Stimulated activated naive CD8-positive, alpha-beta T cell treated with anti-CD3 and anti-CD28 coated beads, Interleukin-15, amount 100 ng/mL, for 72 hours (primary cell): ENCODE measurements at places on chromosomes 6 and 20.

DNA sequence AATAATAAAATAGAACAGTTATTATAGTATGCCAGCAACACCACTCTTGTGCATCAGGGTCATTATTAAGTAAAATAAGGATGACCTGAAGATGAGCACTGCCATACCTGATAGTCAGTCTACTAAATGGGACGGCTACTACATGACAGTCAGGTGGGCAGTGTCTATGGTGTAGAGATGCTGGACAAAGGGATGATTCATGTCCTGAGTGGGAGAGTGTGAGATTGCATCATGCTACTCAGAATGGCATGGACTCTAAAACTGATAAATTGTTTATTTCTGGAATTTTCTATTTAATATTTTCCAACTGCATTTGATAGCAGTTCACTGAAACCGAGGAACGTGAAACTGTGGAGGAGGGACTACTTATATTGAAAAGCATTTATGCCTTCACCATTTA, 38.8 kb downstream of the SNX9 start:
- no peak for DNase-seq

GRCh38 chr20:58598211-58599015, 52.7 kb upstream of the STX16 start:
- no peak for DNase-seq

- DNase-seq, result no peak
Measured at GRCh38 chr6:16836144-16836981, 75.1 kb upstream of the ATXN1 start.

GRCh38 chr6:146990284-146990683, 213.9 kb upstream of the STXBP5 start:
- no peak for DNase-seq

DNA sequence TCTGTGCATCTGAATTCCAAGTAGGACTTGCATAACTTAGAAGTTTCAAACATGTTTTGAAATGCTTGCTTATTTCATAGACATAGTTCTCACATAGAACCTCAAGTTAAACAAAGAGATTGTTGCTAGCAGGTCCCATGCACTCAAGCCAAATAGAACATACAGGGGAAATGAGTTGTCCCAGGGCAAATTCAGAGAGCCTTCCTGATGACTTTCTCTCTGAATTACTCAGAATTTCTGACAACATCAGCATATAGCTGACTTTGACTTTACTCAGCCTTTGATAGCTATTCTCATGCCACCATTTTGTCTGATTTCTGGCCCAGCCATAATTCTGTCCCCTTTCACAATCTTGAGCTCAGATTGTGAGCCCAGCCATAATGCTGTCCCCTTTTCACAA, 333.2 kb upstream of the PLCB4 start:
- DNase-seq, result no peak

DNA sequence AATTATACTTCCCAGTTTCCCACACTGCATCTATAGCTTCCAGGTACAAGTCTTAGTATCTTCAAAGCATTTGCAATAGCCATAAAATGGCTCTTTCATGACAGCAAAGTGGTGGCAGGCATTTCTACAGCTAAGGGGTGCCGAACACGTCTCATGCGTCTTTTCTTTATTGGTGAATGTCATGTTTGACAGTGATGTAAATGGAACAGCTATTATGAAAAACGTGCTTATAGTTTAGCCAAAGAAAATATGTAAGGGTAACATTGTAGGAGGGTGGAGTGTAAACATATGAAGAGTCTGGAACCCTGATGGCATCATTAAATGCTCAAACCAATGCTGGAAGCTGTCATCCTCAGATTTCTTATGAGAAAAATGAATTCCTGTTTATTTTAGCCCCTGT, 37.9 kb downstream of the COL11A2 start:
- DNase-seq, result no peak

GRCh38 chr20:61623451-61623850, 371.4 kb downstream of the CDH4 start:
- no peak for DNase-seq

- DNase-seq, result no peak
Measured at GRCh38 chr6:128241216-128241615, 279.2 kb downstream of the PTPRK start.

DNA sequence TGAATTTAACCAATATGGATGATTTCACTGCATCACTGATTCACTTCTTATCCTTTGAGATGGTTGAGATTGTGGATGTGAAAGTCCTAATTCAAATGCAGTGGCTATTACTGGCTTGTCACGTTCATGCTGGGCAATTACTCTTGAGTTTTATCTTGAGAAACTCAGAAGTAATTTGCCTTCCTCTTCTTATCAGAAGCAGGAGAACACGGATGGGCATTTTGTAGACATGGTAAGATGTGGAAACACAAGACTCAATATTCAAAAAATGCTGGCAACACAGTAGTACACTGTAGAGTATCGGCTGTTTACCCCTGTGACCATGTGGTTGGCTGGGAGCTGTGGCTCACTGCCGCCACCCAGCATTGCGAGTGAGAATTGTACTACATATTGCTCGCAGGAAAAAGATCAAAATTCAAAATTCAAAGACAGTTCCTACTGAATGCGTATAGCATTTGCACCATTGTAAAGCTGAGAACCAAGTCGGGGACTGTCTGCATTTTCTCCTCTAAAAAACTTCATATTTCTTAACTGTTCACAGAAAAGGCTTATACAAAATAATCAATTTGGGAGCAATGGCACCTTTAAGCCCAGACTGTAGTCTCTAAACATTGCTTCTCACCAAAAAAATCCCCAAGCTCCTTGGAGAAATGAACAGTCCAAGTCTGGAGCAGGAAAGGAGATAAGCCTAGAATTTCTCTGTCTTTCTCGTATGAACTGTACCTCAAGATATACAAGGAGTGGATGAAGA, 61.9 kb upstream of the ELOVL5 start:
- DNase-seq, result peak; percentile 17

GRCh38 chr6:90294989-90295853, 1.4 kb downstream of the BACH2 start:
- DNase-seq, result peak; percentile 81

GRCh38 chr6:143248359-143248758, 187.7 kb downstream of the AIG1 start:
- DNase-seq, result peak; percentile 45

GRCh38 chr6:6920114-6920986, 187.4 kb upstream of the RREB1 start:
- DNase-seq, result no peak

GRCh38 chr20:6766433-6766832, 1.1 kb upstream of the BMP2 start:
- no peak for DNase-seq

GRCh38 chr6:35023091-35024000, 117.8 kb downstream of the TCP11 start:
- no peak for DNase-seq

GRCh38 chr20:22684072-22684762, 99.8 kb upstream of the FOXA2 start:
- peak; percentile 34 for DNase-seq

- DNase-seq, result no peak
Measured at GRCh38 chr6:147782302-147782701, 273.8 kb downstream of the SAMD5 start.

GRCh38 chr6:133786016-133786415, 102.9 kb upstream of the TCF21 start:
- no peak for DNase-seq

DNA sequence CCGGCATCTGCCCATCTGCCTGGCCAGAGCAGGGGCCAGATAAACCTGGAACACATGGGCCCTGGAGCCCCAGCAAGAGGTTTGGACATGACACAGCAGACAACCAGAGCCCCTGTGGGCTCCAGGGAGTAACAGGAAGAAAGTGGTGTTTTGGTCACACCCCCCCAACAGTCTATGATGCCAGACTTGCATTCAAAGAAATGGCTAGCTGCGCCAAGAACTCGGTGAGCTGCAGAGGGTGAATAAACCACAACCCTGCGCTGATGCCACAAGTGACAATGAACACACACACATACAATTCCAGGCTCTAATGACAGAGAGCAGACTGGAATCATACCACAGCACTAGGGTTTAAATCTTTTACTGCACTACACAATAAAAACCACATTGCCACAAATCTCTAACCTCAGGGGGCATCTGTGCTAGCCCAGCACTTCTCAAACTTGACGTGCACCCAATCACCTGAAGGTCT, 34.0 kb downstream of the TRERF1 start:
- peak; percentile 49 for DNase-seq

GRCh38 chr20:63253438-63254231, 628 bp downstream of the NKAIN4 start:
- no peak for DNase-seq
